ENCODE measurements at places on chromosomes 1 and 21.

DNA sequence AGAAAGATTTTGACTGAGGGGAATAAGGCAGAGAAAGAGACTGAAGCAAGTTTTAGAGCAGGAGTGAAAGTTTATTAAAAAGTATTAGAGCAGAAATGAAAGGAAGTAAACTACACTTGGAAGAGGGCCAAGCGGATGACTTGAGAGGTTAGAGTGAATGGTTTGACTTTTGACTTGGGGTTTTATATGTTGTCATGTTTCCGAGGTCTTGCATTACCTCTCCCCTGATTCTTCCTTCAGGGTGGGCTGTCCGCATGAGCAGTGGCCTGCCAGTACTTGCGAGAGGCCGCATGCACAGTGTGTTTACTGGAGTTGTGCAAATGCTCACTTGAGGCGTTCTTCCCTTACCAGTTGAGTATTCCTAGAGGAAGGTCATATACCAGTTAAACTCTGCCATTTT lies 13.0 kb upstream of the DENND2D start:
- no peak for DNase-seq

GRCh38 chr1:229758101-229759036 lies 132.3 kb downstream of the URB2 start:
- DNase-seq = no peak

DNA sequence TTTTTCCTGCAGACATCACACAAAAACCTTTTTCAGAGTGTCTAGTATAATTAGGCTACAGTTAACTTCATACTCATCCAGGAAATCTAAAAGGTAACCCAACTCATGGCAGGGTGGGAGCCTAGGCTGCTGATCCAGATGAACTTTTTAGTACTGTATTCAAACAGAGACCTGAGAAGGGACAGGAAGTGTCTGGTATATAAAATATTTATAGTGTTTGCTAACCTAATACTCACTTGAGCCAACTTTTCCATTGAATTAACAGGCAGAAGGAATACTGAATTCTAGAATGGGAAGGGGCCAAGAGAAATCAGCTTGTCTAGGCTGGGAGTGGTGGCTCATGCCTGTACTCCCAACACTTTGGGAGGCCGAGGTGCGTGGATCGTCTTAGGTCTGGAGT lies 22.2 kb upstream of the NKAIN1 start:
- DNase-seq = no peak

- DNase-seq = peak; percentile 3
Measured at GRCh38 chr1:197356723-197357533, 88.9 kb downstream of the CRB1 start.

DNA sequence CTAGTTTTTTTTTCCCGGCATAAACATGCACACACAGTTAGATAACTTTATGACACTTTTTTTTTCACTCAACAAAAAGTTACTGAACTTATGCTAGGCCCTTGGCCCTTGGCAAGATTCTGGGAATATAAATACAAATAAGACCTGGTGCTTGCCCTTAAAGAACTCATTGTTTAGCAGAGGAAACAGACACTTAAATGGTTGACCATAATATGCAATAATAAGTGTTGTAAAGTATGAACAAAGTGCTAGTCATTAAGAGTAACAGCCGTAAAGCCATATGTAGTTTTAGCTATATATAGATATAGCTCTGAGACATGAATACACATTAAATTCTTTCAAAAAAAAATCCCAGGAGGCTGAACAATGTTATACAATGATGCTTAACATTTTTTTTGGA lies 198.3 kb downstream of the CYYR1 start:
- no peak for DNase-seq

DNA sequence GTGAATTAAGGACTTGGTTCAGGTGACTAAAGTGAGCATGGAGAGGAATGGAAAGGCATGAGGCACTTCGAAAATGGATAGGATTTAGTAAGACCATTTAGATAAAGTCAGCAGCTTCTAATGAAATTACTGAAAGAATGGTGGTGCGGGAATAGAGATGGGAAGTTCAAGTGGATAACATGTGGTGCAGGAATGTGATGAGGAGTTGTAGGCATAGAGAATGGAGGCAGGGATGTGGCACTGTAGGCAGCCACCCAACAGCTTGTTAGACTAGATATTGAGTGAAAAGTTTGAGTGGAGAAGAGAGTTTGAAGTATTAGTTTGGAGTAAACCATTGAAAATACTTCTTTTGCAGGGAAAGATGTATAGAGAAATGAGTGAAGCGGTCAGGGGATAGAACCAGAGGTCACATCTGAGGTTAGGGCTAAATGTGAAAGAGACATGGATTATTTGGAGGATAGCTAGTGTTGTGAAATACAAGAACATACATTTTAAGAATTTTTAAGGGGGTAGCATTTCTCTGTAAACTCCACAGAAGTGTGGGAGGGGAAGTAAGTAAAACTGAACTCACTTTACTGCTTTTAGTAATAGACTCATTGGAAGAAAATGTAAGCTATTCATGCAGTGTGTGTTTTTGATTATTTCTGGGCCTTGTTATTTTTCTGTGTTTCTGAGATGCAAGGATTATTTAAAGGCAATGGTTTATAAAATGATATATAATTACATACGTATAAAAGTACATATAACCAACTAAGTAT lies 46.2 kb downstream of the DYRK1A start:
- no peak for DNase-seq

DNA sequence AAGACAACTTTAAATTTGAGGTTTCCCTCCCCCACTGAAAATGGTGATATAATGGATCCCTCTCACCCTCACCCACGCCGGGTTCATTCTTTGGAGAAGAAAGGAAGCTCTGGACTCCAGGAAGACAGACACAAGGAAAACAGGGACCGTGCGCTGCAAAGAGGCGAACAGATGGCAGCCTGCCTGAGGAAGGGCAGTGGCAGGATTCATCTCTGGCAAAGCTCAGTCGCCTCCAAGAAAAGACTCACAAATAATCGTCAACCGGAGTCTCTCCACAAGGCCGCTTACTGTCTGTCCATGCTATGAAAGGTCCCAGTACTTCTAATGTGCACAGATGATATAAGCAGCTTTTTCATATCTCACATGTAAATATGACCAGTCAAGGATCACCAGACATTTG lies 110.3 kb downstream of the TIAM1 start:
- no peak for DNase-seq

GRCh38 chr1:60251426-60251825 lies 177.9 kb upstream of the C1orf87 start:
- DNase-seq = no peak

DNA sequence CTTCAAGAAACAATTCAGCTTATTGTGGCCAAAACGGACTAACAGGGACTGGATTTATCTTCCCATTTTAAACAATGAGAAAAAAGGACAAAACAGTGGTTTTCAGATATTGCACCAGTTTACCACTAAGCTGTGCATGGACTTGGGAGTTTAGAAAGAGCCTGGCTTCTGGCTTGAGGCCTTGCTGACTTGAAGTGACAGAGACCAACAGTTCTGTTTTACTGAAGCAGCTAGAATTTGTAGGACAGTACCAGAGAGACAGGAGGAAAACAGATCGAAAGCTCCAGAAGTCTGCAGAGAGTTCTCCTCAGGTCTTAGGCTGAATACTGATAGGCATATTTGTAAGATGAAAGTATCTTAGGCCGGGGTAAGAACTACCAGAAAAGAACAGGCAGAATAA lies 20.5 kb downstream of the FCRL4 start:
- no peak for DNase-seq

GRCh38 chr1:17631410-17631809 lies 91.9 kb downstream of the ARHGEF10L start:
- no peak for DNase-seq

DNA sequence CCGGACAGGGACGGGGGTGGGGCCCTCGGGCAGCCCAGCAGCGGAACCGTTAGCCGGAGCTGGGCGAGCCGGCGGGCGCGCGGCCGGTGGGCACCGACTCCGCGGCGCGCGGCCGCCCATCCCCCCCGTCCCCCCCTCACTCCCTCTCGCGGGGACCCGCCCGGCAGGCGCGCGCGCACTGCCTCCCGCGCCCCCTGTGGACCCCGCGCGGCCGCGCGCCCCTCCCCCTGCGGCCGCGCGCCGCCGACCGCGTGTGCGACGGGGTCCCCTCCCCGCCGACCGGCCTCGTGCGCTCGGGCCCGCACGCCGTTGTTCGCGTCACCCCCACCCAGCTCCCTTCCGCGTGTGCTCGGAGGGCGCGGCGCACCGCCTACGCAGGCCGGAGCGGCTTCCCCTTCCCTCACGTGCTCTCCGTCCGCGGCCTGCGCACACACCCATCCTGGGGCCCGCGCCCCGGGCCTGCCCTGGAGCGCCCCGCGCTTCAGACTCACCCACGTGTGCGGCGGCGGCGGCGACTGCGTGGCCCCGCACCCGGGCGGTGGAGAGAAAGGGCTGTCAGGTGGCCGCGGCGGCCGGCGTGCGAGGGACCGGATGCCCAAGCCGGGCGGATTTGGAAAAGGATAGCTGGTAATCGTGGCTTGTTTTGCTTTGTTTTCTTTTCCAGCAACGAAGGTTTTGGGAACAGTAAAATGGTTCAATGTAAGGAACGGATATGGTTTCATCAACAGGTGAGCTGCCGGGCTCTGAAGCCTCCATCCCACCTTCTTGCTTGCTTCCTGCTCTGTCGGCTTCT lies 717 bp downstream of the YBX1 start:
- peak; percentile 50 for DNase-seq

DNA sequence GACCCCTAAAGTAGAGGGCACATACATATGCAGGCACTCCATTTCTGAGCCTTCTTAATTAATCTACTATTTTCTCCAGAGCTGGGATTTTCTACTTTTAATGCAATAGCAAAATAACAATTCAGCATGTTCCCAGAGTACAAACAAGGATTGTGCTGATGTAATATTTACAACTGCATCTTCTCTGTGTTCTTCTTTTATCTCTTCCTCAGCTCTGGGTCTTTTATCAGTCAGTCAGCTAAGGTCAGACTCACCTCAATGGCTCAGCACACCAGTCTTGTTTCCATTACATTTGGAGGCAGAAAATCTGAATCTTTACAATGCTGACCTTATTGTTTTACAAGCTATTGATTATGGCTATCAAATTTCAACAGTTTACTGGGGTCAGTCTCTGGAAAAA lies 323.3 kb upstream of the NR5A2 start:
- no peak for DNase-seq

DNA sequence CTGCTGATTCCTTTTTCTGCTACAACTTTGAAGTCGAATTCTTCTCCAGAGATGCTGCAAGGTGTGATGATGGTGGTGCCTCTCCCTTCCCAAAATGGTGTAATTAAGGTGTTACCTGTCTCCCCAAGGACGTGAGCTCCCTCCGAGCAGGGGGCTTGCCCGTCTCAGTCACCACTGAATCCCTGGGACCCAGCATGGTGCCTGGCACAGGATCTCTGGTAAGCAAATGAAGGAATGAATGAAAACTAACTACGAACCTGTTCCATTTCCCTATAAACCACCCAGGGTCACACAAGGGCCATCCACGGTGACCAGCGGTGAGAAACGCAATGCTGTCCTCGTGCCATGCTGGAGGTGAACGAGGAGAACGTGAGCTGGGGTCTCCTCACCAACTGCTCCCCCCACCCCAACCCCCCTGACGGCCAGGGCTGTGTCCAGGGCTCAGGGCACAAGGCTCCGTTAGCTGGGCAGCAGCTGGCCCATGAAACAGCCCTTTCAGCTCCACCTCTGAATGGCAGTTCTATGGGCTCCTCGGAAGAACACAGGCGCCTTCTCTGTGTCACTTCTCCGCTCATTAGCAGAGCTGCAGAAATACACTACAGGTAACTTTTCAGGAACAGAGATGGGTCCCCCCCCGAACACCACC lies 2.2 kb upstream of the MATN1 start:
- DNase-seq = no peak

Measured in T follicular helper cell (primary cell).